Liver (tissue), 10 donors: ENCODE measurements at places on chromosomes 16 and 17.

DNA sequence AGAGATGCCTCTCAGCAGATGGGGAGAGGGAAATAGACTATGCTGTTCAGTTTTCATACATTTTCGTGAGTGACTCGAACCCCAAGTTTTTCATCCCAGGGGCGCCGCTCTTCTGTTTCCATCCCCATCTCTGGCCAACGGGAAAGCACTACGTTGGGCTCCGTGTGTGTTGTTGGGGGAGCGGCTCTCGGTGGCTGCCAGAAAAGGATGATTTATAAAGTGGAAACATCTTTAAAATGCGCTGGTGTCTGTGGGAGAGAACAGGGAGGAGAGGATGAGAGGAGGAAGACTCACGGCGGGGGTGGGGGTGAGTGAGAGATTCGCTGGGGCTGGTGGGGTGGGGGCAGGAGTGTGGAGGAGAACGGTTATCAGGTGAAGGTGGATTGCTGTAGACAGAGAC, 5.8 kb downstream of the TBX4 start:
- no peak for DNase-seq

- peak; percentile 58 for DNase-seq
These were observed 19.5 kb downstream of the ATP2A3 start for GRCh38 chr17:3944485-3945388.

DNA sequence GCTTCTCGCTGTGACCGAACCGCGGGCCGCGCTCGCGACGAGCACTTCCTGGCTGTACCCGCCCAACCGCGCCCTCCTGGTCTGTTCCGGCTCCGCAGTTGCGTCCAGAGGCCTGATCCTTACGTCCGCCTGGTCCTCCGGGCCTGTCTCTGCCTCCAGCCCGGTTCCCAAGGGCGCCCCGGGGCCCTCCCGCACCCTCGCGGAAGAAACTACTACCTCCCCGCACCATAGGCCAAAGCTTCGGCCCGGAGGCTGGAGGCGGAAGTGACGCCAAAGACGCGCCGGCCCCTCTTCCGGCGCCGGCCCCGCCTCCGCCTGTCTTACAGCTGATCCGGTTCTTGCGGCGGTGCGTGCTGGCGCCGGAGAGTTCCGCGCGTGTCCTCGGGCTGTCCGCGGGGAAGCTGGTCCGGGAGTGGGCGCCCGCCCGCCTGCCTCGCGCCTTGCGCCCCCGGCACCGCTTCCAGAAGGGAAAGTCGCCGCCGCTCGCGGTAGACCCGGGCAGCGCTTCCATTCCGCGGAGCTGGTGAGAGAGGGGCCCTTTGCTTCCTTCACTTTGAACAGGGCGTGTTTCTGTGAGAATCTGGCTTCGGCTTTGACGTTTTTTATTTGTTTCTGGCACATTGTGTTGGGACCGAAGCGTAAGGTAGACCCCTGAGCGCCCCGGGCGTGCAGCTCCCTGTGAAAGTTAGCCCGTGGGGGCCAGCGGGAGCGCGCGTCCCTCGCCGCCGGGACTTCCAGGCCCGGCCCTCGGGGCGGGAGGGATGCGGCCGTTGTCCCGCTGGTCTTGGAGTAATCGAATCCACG, at the start of gene ZNF778:
TSS of gene ZNF778 (plus strand) at position 316 of the 804 bp plus-strand sequence. CDS start 3,425 bp downstream, outside the sequence.
- DNase-seq = peak; percentile 84

GRCh38 chr16:51107742-51108141, 43.3 kb downstream of the SALL1 start:
- DNase-seq = no peak

- no peak for DNase-seq
These were observed 169.5 kb downstream of the C16orf78 start for GRCh38 chr16:49542946-49543630.

- no peak for DNase-seq
These were observed 35.6 kb upstream of the GAS7 start for GRCh38 chr17:10234033-10234432.

- no peak for DNase-seq
These were observed 5.3 kb upstream of the CAVIN1 start for GRCh38 chr17:42428141-42428944.

GRCh38 chr16:24273508-24274182, 17.5 kb downstream of the CACNG3 start:
- DNase-seq = no peak

DNA sequence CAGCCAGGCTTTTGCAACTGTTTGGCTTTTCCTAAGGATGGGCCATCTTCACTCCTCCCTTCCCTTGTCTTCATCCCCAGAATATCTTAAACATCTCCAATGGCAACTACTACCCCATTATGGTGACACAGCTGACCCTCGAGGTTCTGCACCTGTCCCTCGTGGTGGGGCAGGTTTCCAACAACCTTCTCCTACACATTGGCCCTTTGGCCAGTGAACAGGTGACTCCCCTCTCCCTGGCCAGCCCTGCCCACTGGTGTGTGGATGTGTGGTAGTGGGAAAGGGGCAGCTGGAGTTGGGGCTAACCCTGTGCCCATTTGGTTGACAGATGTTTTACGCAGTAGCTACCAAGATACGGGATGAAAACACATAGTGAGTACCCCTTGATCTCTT, 4.7 kb downstream of the TMEM106A start:
- no peak for DNase-seq
